ENCODE measurements at places on chromosomes 1 and 21. TPM values are rescaled to one million over a fixed set of nuclear protein-coding genes. Genes with fewer than 3 reads are reported as not detected.

GRCh38 chr1:178954325-178954690 is 71.4 kb upstream of the FAM20B start:
- no peak for DNase-seq

- no peak for DNase-seq
These were observed 6.3 kb downstream of the APOBEC4 start for GRCh38 chr1:183646776-183647175.

DNA sequence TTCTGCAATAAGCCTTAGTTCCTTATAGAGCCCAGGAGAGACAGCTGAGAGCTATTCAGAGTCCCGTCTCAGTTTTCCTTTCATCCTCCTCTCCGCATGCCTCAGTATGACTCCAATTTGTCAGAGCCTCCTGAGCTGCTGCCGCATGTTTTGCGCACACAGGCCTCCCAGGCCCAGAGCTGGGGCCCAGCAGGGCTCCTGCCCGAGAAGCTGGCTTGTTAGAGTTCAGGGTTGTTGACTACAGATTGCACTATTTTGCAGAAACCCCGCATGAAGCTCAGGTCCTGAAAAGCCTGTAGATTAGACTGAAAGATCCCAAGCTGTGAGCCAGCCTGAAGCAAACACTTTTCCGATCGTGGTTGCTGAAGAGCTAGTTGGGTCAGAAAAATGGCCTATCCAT is 51.5 kb downstream of the IGSF5 start:
- DNase-seq: no peak

DNA sequence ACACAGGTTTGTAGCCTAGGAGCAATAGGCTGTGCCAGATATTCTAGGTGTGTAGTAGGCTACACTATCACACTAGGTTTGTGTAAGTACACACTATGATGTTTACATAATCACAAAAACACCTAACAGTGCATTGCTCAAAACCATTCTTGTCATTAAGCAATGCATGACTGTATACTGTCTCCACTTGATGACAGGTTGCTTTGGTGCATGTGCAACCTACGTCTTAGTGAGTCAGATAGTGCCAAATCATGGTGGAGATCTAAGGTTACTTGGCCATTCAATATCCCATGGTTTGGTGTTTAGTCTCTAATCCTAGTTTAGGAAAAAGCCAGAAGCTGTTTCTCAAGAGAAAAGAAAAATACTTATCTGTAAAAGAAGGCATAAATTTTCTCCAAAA is 181.1 kb downstream of the KCNK2 start:
- no peak for DNase-seq

- no peak for DNase-seq
These were observed at the start of gene MIXL1 for GRCh38 chr1:226223157-226223785. Gene MIXL1 (plus strand): TSS chr1:226223664. CDS start chr1:226223682, 18 bp downstream.

GRCh38 chr21:17513214-17514123 is 626 bp downstream of the CXADR start:
- no peak for DNase-seq

AMY1B gene
- not detected for total RNA-seq

BCL2L15 gene
- total RNA-seq: 0.37 TPM

- no peak for DNase-seq
These were observed 41.7 kb upstream of the IFFO2 start for GRCh38 chr1:18998016-18998724.

- no peak for DNase-seq
These were observed 30.3 kb upstream of the PPP2R5A start for GRCh38 chr1:212254853-212255363.

DNA sequence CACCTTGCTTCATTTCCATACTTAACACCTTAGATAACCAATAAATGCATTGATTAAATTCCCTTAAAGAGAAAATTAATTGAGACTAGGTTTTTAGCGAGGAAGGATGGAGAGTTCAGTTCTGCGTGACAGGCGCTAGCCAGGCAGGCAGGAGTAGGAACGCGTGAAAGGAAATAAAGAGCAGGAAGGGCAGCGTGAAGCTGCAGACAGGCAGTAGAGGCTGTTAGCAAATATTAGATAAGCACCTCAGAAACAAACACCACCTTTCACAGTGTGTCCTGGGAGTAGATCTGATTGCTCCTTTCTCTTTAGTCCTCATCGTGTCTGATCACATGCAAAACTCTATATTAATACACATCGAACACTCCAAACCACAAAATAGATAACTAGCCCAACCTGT is 282.7 kb upstream of the ADGRL2 start:
- DNase-seq: no peak

GART gene
- total RNA-seq: 92.6 TPM

GRCh38 chr1:186183219-186183618 is 191.8 kb downstream of the TPR start:
- DNase-seq: no peak

- peak; percentile 52 for DNase-seq
These were observed 23.3 kb downstream of the CYP2J2 start for GRCh38 chr1:59903141-59903754.

AHDC1 gene
- 46.6 TPM for total RNA-seq

DNA sequence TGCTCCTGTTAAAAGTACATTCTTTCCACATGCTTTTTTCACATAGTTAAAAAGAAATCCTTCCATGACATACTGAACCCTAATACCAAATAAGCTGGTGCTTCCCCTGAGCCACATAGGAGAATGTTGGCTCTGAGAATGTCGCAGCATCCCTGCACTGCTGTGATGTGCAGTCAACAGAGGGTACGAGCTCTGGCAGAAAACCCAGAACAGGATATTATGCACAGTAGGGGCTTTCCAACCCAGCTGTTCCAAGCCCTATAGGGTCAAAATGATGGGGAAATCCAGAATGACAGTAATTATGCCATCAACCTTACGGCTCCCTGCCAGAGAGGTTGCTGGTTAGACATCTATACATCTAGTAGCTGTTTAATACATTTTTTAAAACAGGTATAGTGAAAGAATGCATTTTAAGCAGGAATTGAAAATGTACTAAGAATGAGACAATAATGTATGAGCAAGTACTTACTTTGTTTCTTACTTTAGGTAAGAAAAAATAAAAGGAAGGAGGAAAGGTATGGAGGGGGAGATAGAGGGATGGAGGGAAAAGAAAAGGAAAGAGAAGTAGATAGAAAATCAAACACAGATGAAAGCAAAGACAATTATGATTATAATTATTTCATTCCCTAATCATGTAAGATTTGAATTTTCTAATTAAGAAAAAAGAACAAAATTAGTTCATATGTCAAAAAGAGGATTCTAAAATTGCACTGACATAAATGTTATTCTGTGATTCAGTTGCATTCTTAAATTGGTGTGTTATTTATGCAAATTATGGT is 126.0 kb downstream of the NR5A2 start:
- DNase-seq: no peak

RAB25 gene
- total RNA-seq: not detected

DNA sequence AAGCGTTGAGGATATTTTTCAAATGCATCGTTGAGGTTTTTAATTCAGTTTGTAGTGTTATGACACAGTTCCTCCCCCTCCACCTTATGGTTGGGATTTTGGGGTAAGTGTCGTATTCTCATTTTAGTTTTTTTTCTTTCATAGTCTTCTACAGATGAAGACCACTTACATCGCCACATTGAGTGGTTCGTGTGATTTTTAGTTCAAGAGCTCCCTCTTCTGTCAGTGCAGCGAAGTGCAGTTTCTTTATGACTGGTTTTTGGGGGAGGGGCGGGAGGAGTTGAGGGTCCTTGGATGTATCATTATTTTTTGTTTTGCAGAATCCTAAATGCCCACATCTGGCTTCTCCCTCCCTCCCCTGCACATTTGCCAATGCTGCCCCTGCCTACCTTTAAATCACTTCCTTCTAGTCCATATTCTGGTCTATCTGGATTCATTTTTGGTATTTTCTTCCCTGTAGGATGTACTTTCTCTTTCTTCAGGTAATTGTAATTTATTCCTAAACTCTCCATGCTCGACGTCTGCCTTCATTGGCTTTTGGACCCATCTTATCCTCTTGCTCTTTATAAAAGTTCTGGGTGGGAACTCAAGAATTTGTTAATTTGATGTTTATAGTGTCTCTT is 433.1 kb downstream of the CAMTA1 start:
- peak; percentile 67 for DNase-seq

- peak; percentile 79 for DNase-seq
These were observed 625.2 kb downstream of the SMYD3 start for GRCh38 chr1:245881767-245882391.

B3GALT5 gene
- 0.73 TPM for total RNA-seq

ZSWIM5 gene
- not detected for total RNA-seq

DNA sequence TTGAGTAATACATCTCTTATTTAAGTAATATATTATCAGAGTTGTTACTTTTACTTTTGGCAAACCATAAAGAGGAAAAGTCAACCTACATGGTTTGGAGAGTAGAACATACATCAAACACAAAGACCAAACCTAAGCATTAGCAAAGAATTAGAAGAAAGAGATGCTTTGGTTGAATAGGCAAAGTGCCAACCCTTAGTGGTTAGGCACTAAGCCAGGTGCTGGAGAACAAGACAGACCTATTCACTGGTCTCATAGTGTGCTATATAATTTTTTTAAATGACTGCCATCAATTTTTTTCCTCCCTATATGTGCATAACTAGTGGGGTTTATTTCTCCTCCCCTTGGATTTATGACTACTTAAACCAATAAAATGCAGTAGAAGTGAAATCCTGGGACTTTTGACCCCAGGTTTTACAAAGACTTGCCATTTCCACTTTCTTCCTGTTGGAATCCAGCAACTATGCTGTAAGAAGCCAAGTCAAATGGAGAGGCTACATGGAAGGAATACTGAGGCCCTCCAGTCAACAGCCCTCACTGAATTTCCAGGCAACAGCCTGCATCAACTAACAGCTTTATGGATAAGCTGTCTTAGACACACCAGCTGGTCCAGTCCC is 69.8 kb upstream of the HAO2 start:
- peak; percentile 20 for DNase-seq

WDR64 gene
- total RNA-seq: not detected

DNA sequence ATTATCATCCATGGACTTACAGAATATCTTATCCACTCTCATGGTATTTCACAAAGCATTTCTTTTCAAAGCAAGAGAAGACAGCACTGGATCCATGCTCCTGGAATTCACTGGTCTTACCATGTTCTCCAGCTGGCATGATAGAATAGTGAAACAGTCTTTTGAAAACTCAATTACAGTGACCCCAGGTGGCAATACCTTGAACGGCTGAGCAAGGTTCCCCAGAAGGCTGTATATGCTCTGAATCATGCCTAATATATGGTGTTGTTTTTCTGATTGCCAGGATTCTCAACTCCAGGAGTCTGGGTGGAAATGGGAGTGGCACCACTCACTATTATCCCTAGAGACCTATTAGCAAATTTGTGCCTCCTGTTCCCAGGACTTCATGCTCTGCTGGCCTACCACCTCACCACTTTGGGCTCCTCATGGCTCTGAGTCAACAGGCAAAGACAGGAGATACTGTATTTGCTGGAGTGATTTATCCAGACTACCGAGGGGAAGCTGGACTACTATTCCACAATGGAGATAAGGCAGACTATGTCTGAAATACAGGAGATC is 87.6 kb downstream of the CATSPERE start:
- no peak for DNase-seq

DNA sequence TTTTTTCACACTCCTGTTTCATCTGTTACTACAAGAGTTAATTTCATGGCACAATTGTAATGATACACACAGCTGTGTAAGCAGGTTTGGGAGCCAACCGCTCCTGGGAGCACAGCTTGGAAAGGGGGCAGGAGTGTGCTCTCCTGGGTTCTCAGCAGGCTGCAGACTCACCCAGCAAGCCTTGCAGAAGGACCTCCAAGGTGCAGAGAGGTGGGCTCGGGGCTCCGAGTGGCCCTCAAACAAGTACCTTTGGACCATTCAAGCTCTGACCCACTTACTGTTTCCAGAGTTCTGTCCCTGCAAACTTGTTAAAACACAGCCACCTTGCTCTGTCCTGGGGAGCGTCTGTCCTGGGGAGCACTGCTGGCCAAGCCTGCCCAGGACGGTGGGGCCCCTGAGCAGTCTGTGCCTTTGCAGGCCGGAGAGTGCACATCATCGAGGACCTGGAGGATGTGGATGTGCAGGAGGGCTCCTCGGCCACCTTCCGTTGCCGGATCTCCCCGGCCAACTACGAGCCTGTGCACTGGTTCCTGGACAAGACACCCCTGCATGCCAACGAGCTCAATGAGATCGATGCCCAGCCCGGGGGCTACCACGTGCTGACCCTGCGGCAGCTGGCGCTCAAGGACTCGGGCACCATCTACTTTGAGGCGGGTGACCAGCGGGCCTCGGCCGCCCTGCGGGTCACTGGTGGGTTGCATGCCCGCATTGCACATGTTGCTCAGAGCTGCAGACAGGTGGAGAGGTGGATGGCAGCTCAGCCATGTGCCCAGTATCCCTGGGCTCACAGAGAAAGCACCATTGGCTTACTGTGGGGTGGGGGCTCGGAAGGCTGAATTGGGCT is 78.0 kb downstream of the OBSCN start:
- DNase-seq: no peak

DNA sequence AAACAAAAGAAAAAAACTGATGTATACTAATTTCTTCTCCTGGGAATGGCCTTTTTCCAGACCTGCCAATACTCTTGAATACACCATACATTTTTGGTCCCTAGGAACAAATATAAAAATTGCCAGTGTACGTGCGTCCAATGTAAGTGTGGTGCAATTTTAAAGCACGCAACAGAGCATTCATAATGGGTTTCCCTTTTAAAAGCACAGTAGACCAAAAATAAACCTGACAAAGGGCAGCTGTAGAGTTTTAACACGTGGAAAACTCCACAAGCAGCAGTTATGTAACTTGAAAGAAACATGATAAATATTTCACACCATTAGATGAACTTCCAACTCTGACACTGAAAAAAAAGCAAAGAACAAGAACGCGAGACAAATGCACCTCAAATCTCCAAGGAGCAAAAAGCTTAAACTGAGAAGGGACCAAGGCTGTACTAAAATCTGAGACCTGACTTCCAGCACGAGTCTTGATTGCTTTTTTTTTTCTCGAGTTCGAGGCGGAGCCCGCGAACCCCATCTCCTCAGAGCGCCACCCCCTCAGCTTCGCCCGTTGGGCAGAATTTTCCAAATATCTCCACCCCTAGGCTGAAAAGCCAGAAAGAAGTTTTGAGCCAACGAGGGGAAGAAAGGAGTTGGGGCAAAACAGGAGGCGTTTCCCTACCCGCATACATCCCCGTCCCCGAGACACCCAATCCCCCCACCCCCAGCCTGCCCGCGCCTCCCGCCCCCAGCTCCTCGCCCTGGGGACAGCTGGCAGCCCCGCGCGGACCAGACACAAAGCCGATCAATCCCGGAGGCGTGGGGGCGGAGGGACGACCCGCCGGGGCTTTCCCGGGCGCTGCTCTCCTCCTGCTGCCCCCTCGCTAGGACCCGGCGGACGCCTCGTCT is at the start of gene JAM2:
Gene JAM2 (plus strand): TSS at position 599 of the 891 bp plus-strand sequence. CDS start 564 bp downstream, outside the sequence.
- peak; percentile 83 for DNase-seq

WDR26 gene
- 64.4 TPM for total RNA-seq

Data from myocyte (in vitro differentiated cells).